GM12864 (cell line): ENCODE measurements at places on chromosomes 11 and 22.

DNA sequence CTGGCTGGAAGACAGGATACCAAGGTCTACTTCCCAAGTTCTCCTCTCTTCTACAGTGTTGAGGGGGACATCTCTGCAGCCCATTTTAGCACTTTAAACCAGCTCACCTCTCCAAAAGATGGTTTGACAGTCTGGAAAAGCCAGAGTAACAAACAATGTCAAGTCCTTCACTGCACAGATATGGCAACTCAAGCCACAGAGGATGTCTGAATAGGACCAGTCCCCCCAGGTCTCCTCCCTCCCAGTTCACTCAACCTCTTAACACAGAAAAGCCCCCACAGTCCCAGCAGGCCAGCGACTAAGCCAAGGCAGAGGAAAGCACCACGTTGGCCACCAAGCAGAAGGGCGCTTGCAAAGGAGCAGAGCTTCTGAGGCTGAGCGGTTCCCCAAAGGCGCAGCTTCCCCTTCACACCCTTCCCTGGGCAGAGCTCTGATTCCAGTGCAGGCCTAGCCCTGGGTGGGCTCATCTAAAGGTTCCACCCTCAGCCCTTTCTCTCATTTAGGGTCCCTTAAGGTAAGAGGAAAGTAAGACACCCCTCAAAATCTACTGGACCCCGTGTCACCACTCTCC, 62.7 kb downstream of the PAK1 start:
- DNase-seq = no peak

DNA sequence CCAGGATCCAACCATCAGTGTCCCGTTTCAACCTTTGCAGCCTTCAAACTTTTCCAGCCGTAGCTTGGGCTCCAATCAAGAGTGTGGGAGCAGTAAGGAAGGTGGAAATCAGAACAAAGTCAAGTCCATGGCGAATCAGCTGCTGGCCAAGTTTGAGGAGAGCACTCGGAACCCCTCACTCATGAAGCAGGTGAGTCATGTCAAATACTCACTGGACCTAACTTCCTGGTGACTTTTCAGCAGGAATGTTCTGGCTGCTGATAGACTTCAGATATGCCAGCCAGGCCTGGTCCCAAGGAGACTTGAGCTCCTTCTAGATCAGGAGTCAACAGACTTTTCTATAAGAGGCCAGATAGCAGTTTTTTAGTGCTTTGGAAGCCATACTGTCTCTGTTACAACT, 129.0 kb downstream of the MICAL2 start:
- no peak for DNase-seq

GRCh38 chr11:113119074-113119473, 157.9 kb downstream of the NCAM1 start:
- DNase-seq = no peak

- no peak for DNase-seq
These were observed 14.0 kb downstream of the B3GAT1 start for GRCh38 chr11:134398079-134398444.

- no peak for DNase-seq
These were observed 70.4 kb downstream of the IGLL1 start for GRCh38 chr22:23509571-23510302.

- DNase-seq = peak; percentile 61
These were observed 16.4 kb upstream of the MMP7 start for GRCh38 chr11:102546923-102547471.

DNA sequence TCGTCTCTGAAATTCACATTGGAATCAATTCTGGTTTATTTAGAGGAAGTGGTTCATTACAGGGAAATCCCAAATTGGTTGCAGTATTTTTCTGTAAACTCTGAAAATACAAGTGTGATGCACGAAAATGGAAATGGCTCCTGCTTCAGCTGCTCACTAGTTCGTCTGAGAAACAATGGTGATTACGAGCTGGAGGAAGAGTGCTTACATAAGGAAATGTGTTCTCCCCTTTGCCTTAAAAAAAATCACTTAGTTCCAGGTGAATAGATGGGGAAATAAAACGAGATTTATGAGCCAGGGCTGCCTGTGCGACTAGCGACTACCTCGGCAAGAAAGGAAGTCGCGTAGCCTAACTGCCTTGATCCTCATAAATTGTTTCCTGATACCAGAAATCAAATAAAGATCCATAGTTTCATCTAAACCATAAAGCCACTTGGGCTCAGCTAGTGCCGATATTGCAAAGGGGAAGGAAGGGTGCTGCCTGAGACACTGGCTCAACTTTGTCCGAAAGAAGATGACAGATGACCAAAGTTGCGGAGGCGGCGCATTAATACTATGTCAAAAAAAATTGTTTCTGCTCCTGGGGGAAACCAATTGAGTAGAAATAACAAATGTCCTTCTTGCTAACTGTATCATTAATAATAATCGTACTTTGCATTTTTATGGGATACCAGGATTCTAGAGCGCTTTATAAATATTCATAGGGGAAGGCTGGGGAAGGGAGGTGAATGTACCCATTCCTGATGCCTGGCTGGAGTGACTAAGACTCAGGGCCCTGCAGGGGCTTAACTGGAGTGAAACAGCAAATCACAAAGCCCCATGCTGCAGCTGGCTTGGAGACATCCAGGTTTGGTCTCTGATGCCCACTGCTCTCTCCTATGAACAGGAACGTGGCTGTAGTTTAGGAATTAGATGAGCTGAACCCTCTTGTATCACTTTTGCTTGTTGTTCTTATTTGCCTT, 185.7 kb downstream of the BLID start:
- DNase-seq = peak; percentile 3

- DNase-seq = no peak
These were observed 94.3 kb upstream of the BMAL1 start for GRCh38 chr11:13183094-13183825.

DNA sequence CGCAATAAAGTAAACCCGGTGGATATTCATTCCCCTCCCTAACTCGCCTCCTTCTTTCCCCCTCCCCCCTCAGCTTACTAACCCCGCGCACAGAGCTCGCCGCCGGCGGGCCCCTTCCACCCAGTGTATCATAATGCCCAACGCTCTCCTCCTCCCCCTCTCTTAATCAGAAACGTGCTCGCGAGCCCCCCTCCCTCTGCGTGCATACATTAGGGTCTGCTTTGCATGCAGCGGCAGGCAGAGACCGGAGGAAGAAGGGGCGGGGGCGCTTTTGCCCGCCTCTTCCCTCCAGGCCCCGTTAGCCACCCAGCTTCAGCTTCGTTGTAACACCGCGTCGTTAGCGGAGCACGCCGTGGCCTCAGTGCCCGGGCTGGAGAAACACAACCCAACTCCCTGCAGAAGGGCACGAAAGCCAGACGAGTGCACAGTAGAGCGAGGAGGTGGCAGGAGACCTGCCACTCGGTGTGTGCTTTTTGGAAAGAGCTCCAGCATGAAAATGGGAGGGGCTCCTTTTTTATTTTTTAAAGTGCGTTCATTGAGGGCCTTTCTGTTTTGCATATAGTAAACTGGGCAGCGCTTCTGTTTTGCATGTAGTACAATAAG, 901 bp upstream of the KMT2A start:
- peak; percentile 53 for DNase-seq

GRCh38 chr11:127006311-127006710, 5.7 kb upstream of the KIRREL3 start:
- no peak for DNase-seq

- DNase-seq = no peak
These were observed 62.2 kb downstream of the BCL2L13 start for GRCh38 chr22:17700778-17701177.

GRCh38 chr11:67499808-67500483, 5.2 kb downstream of the PITPNM1 start:
- DNase-seq = no peak

DNA sequence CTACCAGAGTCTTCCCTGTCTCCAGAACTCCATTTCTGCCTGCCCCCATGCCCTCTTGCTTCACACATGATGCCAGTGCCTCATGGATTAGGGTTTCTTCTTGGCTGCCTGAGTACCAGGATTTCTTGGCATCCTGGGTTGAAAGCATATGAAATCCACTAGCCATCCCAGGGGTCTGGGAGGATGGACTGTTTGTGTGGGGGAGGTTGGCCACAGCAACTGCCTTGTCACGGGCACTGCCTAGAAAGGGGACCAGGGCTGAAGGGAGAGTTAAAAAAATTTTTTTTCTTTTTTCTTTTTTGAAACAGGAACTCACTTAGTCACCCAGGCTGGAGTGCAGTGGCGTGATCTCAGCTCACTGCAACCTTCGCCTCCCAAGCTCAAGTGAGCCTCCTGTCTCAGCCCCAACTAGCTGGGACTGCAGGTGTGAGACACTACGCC, 4.2 kb downstream of the USP35 start:
- no peak for DNase-seq

DNA sequence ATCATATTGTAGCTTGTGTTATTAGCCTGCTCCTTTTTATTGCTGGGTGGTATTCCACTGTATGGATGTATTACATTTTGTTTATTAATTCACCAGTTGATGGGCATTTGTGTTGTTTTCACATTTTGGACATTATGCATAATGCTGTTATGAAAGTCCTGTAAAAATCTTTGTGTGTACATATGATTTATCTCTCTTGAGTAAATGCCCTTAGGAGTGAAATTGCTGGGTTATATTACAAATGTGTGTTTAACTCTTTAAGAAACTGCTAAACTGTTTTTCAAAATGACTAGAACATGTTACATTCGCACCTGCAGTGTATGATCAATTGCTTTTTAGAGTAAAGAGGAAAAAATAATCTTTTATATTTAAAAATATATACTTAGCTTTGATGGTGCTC, 54.4 kb upstream of the TP53I11 start:
- DNase-seq = no peak

- DNase-seq = no peak
These were observed 74.4 kb downstream of the GAB4 start for GRCh38 chr22:16933291-16934282.

- no peak for DNase-seq
These were observed 380.1 kb upstream of the DDI1 start for GRCh38 chr11:103656382-103656781.

DNA sequence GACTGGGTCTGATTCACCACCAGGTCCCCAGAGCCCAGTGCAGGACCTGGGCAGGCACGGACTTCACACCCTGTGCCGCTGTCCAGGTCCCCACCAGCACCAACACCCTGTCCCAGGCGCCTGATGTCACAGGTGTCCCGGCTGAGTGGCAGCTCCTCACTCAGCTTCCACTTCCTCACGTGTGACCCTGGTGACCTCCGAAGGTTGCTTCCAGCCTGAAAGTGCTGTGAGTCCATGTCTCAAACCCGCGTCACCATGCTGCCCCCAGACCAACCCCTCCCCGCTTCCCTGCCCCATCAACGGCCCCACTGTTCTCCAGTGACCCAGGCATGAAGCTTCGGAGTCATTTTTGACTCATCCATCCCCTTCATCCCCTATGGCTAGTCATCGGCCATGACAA, 25.7 kb upstream of the PICK1 start:
- no peak for DNase-seq

DNA sequence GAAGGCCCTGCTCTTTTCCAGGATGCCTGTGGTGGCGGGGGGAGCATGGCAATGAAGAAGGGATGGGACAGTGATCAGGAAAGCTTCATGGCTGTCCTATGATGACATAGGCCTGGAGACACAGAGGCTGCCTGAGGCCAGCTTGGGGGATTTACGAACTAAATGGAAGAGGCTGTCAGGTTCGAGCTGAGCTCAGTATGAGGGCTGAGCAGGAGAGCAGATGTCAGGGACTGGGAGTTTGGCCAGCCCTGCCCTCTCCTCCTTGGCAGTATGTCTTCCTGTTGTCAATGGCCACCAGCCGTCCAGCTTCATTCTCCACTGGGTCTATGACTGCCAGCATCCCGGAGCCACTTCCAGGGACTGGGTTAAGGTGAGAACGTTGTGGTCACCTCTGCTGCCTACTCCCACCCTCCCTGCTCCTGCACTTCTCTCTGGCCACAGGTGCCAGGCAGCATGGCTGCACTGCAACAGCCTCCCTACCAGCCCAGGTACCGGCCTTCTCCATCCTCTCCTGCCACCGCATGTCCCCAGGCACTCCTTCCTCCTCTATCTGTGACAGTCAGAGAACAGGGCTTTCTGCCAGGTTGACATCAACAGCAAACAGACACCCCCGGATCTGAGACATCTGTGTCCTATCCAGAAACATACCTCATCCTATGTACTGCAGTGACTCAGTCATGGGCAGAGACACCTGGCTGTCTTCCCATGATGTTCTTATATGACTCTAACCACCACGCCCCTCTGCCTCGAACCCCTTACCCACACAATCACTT, 75.1 kb downstream of the KIRREL3 start:
- no peak for DNase-seq

DNA sequence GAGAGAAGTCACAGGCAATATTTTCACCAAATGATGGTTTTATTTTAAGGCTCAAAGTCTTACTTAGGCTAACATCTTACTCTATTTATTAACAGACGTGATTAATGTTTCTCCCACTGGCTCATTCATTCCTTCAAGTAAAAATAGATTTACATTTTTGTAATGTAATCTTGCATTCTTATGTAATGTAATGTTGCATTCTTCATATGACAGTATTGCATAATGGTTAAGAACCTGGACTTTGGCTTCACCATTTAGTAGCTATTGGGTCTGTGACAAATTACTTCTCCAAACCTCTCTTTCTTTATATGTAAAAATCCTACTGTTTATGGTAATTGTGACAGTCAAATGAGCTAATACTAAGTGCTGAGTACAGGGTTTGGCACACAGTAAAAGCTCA, 3.3 kb upstream of the DIXDC1 start:
- DNase-seq = no peak

DNA sequence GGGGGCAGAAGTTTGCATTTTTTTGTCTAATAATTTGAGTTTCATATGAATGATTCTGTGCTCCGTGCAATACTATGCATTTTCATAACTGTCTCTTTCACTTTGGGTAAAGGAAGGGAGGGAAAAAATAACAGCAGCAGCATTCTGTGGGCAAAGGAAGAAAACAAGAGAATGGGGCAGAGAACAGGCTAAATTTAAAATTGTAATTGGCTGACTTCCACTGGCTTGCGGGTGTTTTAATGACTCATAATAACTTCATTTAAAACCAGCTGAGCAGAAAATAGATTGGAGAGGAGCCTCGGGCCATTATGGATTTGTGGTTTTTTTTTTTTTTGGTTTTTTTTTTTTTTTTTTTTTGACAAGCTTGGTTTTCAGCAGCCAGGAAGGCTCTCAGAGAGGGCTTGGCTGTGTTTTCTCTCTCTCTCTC, 107.4 kb downstream of the ZBTB16 start:
- no peak for DNase-seq

DNA sequence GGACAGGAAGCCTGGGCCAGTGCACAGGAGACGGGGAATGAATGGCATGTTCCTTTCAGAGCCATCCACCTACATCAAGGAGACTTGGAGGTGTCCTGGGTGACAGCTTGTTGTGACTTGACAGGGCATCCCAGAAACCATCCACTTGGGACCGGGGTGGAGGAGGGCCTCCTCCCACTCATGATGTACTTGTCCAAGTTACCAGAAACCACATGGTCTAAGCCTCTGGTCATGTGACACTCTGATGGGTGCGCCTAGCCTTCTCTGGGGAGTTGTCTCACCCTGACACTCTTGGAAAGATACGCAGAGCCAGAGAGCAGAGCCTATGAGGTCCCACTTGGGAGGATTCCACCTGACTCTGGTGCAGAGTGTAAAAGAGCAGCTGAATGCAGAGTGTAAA, 21.6 kb upstream of the FXYD6 start:
- no peak for DNase-seq

- DNase-seq = no peak
These were observed 93.2 kb downstream of the EXT2 start for GRCh38 chr11:44188643-44189042.

- no peak for DNase-seq
These were observed 2.8 kb downstream of the SIPA1 start for GRCh38 chr11:65640483-65641296.
